ENCODE measurements at places on chromosomes 4 and X.
A peak's percentile ranks its signal among the peaks of the same experiment; 100 is the strongest.

DNA sequence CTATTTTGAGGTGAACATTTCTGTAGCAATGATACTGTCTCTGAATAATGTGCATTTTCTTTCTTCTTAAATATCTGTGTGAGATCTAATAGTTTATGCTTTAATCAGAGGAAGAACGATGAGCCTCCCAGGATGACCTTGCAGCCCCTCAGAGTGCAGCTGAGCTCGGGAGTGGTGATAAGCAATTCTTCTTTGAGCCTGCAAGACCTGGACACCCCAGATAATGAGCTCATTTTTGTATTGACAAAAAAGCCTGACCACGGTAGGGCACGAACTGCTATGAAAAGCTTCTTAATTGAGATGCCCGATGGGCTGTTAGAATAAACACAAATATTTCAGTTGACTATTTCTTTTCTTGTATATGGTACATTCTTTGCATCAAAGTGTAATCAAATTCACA lies 105.0 kb upstream of the ANXA3 start:
- no peak for DNase-seq

- DNase-seq: no peak
Measured at GRCh38 chr4:29553846-29554245, 1166.3 kb upstream of the PCDH7 start.

DNA sequence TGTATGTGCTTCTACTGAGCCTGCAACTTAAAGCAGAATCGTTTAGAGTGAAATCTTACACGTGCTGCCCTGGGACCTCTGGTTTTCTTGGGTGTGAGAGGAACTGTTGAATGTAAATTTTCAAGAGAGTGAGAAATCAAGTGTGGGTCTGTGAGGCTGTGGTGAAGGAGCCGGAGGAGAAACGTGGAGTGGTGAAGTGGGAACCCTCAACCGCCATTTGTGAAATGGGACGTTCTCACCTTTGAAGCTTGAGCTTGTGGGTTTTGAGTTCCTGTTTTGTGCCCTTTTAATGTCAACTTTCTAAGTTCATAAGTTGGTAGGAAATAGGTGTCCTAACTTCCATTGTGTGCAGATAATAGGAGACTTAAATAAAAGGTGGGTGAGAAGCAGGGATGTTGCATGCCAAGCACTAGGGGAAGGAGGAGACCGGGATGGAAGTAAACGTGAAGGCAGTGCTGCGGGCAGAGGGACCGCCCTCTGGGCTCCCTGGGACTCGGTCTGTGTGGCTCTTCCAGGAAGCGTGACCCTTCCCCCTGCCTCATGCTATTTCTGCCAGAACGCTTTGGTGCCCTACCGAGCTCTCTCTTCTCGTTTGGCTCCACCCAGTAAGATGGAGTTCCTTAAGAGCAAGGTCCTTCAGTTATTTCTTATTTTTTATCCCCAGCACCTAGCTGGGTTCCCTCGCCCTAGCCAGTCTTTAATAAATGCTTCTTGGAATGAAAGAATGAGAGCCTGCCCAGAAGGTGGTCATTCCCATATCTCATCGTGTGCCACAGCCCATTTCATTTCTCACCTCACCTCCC lies 56.0 kb downstream of the TMEM131L start:
- no peak for DNase-seq

GRCh38 chrX:110420771-110421499 lies 62.3 kb downstream of the RTL9 start:
- peak; percentile 42 for DNase-seq

DNA sequence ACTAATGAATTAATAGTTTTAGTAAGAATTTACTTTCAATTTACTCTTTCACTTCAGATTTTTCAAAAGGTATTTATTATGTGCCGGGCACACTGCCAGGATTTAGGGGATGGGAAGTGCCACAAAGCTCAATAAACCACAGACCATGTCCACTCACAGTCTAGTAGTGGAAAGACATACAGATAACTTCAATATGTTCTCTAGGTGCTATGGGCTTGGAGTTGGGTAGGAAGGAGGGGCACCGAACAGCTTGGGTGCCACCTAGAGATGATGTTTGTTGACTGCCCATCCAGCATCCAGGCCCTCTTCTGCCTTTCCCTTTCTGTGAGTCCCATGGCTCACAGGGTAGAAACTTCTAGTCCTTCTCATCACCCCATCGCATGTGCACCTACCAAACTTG lies 17.8 kb downstream of the MFAP3L start:
- peak; percentile 26 for DNase-seq

- no peak for DNase-seq
Measured at GRCh38 chr4:173924561-173924960, 358.9 kb downstream of the FBXO8 start.

DNA sequence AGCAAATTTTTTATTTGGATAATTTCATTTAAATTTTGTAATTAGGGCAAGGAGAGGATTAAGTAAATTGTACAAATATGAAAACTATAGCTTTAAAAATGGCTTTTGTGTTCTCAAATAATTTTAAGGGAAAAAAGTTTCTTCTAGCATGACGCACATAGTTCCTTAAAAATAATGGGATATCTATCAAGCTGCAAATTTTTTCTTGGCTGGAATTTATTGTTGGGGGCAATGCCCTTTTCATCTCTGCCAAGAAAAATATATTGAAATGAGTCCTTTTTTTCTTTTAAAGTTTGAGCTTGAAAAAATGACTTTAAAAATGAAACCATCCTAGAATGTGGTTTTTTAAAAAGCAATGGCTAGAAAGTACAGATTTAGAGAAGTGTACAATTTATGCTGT lies 154.4 kb upstream of the UGT8 start:
- no peak for DNase-seq

GRCh38 chr4:166481055-166481454 lies 608.0 kb downstream of the TLL1 start:
- peak; percentile 3 for DNase-seq

DNA sequence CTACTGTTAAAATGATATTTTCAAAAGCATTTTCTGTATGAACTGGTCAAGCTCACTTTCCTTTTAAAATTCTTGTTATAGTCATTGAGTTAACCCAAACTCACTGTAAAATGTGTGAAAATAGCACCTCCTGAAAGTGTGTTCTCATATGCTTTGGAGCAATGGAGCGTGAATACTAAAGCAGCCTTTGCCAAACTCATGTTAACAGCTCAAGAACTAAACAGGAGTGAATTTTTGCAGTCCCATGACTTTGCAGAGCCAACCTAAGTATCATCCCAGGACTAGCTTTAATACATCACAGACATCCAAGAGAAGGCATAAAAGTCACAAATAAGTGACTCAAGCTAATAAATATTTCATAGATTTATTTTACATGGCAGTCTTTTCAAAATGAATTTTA lies 2.3 kb downstream of the AMMECR1 start:
- DNase-seq: no peak

- no peak for DNase-seq
Measured at GRCh38 chrX:2426289-2426882, 74.4 kb downstream of the DHRSX start.

GRCh38 chr4:142547974-142548373 lies 298.1 kb downstream of the INPP4B start:
- DNase-seq: no peak
